Fibroblast of skin of right biceps (primary cell): ENCODE measurements at places on chromosomes 4 and X.

GRCh38 chrX:80602036-80602860, 182.0 kb downstream of the TENT5D start:
- DNase-seq: no peak

- DNase-seq: no peak
Observed at GRCh38 chr4:47651231-47651630, 166.2 kb downstream of the ATP10D start.

GRCh38 chrX:103734125-103734760, 23.5 kb downstream of the TMEM31 start:
- no peak for DNase-seq

DNA sequence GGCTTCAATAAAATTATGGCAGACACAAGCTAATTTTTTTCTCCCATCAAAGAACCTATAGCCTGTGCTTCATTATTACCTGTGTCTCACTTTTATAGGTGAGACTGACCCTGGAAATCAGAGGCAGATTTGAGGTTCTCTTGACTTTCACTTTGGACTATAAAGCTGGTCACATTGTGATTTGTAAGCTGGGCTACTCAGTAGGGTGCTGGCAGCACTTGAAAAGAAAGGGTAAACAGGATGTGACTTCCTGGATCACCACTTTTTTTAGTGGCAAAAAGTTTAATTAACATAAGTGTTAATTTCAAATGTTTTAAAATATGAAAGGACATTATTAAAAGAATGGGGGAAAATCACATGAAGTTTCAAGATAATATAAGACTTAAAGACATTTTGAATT, 50.6 kb upstream of the GATB start:
- no peak for DNase-seq

DNA sequence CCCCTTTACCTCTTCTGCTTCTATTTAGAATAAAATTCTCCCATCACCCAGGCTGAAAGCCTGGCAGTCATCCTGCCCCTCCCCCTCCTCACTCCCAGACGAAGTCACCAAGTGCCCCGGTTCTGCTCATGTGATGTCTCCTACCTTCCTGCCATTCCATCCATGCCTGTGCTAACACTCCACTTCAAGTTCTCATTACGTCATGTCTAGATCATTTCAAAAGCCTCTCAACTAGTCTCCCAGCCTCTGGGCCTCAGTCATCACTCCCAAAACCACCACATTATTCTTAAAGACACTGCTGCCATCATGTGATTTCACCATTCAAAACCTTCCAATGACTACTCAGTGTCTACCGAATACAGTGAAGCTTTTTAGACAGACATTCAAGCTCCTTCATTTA, 17.2 kb upstream of the HOPX start:
- peak; percentile 46 for DNase-seq

GRCh38 chr4:55866973-55867574, 13.6 kb downstream of the EXOC1 start:
- peak; percentile 69 for DNase-seq

GRCh38 chr4:20086799-20087521, 164.7 kb upstream of the SLIT2 start:
- DNase-seq: no peak

- peak; percentile 78 for DNase-seq
Observed at GRCh38 chrX:112614640-112615039, 65.1 kb downstream of the LHFPL1 start.
